Activated CD4-positive, CD25-positive, alpha-beta regulatory T cell treated with anti-CD3 and anti-CD28 coated beads, Interleukin-2, amount 50 U/mL, for 16 hours (primary cell): ENCODE measurements at places on chromosomes 11 and 22.

GRCh38 chr22:43109921-43110443, 568 bp upstream of the BIK start:
- DNase-seq = no peak

- no peak for DNase-seq
Measured at GRCh38 chr11:7906481-7906880, 24.6 kb downstream of the OR10A6 start.

GRCh38 chr22:49994361-49995040, 18.1 kb downstream of the IL17REL start:
- no peak for DNase-seq

GRCh38 chr11:76419896-76420295, 24.9 kb upstream of the EMSY start:
- no peak for DNase-seq

DNA sequence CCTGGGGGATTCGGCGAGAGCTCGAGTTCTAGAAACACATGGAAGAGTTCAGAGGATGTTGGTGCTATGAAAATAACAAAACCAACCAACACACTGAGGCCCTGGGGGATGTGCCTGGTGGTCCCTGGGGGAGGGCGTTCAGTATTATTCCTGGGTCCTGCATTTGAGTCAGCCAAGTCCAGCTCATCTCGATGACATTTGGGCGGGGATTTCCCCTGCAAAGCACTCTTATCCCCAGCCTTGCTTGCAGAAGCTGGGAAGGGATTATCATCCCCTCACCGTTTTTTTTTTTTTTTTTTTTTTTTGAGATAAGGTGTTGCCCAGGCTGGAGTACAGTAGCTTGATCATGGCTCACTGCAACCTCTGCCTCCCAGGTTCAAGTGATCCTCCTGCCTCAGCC, 2.1 kb upstream of the SMIM38 start:
- DNase-seq = no peak

DNA sequence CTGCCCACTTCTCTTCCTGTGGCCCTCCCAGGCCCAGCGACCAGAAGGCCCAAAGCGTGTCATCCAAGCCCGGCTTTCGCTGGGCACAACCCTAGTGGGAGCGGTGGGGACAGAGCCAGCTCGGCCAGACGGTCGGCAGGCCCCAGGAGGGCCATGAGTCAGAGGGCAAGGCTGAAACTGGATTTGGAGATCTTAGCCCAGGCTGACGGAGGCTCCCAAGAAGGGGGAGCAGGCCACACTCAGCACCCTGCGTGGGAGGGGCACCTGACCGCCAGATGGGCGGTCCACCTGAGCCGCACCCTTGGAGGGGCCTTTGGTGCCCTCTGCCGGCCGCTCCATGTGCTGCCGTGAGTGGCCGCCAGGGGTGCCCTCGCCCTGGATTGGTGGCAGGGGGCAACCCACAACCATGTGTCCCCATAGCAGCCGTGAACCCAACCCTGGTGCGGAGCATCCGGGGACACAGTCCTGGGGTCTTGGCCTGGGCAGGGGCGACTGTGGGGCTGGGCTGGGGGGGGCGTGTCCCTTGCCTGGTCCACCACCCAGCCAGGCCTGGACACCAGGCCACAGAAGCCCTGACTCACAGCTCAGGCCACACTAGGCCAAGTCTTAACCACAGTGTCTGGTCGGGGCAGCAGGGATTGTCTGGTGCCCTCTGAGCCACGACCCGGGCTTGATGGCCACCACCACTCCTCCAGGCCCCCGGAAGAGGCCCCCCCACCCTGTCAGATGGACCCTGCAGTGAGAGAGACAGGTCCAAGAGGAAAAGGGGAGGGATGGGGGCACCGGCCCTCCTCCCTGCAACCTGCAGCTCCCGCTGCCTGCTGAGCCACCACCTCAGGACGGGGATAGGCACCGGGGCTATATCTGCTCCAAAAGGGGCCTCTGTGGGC, 19.2 kb upstream of the TALDO1 start:
- peak; percentile 63 for DNase-seq

DNA sequence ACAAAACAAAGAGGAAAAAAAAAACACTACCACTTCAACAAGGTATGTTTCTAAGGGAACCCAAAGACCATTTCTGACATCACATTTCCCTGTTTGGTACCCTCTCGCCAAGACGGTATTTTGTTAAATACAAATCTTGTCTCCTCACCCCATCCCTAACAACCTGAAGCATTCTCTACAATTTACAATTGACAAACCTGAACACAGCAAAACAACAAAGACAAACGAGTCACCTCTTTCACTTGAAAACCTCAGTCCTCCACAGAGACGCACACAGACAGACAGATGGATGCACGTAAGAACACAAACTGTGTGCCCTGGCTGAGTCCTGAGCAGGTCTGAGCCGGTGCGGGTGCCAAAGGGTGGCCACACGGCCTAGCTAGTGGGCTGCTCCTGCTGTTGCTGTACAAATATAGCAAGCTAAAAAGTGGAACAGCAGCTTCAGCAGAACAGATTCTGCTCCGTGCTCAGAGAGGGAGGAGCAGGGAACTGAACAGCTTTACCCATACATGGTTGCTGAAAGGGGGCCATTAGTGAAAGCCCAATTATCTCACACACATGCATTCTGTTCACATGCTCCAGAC, 28.5 kb downstream of the CELF1 start:
- DNase-seq = no peak

DNA sequence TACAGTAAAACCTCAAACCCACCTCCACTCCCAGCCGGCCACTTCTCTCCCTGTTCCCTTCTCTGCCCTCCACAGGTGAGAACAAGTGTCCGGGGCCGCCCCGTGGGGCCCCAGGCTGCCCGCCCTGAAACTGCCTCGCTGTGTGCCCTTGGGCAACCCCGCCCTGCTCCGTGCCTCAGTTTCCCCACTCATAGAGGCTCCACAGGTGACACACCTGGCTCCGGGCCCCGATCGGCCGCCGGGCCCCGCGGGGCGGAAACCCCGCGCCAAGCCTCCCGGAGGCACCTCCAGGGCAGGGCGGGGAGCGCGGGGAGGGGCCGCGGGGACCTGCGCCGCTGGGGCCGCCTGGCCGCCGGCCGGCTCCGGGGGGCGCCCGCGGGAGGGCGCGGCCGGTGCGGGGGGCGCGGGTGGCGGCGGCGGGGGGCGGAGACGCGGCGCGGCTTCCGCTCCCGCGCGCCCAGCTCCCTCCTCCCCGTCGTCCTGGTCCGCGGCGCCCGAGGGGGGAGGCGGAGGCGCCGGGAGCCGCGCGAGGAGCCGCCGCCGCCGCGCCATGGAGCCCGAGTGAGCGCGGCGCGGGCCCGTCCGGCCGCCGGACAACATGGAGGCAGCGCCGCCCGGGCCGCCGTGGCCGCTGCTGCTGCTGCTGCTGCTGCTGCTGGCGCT, at the start of gene LRP5:
Gene LRP5 (plus strand): TSS at position 475 of the 663 bp plus-strand sequence. CDS start 124 bp downstream, at position 599.
- no peak for DNase-seq

- DNase-seq = no peak
Measured at GRCh38 chr11:89355646-89356045, 135.5 kb downstream of the NOX4 start.

DNA sequence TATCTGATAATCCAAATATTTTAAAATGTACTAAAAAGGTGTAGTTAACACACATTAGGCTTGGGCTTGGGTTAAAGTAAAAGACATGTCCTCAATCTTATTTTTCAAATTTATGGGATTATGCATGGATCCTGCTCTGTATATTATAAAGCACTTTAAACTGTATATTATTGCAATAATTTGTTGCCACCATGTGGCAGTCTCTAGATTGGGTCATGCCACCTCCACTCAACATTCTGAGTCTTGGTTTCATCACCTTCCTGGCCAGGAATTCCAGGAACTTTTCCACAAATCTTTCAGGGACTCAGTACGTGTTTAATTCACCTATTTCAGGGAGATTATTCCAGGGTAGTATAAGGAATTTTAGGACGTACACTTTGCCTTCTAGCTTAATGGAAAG, 695.5 kb downstream of the FAM181B start:
- no peak for DNase-seq

- DNase-seq = no peak
Measured at GRCh38 chr11:12411393-12411792, 34.0 kb downstream of the PARVA start.
